Neural progenitor cell (in vitro differentiated cells): ENCODE measurements at places on chromosomes 16 and 17.

- no peak for DNase-seq
Measured at GRCh38 chr16:80746231-80746630, 58.2 kb downstream of the CDYL2 start.

DNA sequence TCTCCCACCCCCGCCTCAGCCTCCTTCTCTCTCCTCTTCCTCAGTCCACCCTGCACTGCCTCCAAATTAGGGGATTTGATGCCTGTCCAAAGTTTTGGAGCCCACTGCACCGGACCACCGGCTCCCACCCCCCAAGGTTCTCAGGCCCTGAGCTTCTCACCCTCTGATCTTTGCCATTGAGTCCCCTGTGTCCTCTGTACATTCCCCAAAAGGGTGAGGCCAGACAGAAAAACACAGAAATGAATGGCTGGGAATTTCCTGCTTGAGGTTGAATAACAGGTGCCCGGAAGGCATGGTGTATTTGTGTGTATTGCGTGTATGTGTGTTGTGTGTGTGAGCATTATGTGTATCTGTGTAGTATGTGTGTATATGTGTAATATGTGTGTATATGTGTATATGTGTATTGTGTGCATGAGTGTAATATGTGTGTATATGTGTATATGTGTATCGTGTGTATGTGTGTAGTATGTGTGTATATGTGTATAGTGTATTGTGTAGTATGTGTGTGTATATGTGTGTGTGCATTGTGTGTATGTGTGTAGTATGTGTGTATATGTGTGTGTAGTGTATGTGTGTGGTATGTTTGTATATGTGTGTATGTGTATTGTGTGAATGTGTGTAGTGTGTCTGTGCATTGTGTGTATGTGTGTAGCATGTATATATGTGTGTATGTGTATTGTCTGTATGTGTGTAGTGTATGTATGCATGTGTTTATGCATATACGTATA, 16.0 kb upstream of the CCL17 start:
- no peak for DNase-seq

- no peak for DNase-seq
Measured at GRCh38 chr16:85627526-85628264, 14.6 kb downstream of the GSE1 start.

DNA sequence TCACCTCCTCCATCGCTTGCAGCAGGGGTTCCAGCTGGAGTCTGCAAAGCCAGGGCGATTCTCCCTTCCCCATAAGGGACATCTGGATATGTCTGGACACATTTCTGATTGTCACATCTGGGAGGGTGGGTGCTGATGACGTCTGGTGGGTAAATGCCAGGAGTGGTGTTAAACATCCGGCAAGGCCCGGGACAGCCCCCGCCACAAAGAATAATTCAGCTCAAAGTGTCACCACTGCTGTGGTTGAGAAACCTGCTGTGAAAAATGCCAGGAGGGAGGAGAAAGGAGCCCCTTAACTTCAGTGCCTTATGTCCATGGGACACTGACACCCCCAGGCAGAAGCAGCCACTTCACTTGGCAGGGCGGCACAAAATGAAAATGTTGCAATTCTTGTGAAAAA, 179.4 kb upstream of the SDK2 start:
- DNase-seq: no peak

DNA sequence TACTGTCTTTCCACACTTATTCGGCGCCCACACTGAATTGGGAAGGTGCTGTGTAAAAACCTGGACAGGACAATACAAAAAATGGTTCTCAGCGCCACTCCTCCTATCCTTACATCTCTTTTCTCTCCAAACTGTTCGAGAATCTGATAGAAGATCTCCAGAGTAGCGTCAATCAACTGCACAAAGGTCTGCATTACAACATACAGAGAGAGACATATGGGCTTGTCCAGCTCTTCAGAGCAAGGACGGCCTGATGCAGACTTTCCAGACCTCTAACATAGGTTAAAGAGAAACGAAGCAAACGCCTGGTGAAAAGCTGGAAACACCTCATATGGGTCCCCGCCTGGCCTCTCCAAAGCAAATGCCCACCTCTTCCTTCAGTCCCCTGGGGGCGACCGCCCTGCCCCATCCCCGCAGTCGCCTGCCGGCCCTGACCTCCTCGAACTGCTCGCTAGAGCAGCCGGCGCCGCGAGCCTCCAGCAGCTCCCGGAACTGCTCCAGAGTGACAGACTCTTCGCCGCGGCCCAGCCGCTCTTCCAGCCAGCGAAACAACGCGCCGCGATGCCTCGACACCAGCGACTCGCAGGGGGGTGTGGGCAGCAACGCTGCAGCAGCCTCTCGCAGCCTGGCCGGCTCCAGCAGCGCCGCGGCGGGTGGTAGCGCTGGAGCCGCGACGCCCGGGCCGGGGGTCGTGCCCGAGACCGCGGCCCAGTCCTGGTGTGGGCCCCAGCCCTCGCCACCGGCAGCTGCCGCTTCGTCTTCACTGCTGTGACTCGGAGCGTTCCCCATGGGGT, 526 bp downstream of the ZZEF1 start:
- peak; percentile 75 for DNase-seq

GRCh38 chr16:74743668-74744299, 30.8 kb downstream of the FA2H start:
- DNase-seq: no peak

DNA sequence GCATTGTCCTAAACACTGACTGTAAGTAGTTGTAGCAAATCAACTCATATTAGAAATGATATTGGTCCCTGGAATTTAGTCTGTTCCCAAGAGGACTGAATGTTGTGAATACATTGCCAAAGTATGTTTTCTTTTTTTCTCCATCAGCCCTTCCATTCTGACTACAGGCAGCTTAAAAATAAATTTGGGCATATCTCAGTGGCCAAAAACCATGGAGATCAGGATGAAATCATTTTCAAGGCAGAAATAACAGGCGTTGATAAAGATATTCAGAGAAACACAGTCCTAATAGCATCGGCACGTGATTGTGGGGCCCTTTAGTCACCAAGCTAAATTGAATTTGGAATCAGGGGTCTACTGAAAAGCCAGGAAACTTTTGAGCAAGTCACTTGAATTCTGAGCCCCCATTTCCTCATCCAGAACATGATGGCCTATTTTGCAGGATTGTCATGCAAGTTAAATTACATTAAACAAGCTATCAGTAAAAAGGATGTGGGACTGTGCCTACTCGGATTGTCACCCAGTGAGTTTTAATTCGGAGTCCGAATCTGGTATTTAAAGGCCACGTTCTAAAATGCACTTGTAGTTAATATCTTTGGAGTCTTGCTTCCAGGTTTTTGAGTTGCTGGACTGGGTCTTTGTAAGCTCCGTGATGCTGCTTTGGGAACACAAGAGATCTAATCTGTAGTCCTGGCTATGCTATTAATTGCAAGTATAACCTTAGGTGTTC, 17.1 kb downstream of the HLF start:
- no peak for DNase-seq

GRCh38 chr17:31525801-31526549, 134.5 kb downstream of the RAB11FIP4 start:
- DNase-seq: peak; percentile 39

DNA sequence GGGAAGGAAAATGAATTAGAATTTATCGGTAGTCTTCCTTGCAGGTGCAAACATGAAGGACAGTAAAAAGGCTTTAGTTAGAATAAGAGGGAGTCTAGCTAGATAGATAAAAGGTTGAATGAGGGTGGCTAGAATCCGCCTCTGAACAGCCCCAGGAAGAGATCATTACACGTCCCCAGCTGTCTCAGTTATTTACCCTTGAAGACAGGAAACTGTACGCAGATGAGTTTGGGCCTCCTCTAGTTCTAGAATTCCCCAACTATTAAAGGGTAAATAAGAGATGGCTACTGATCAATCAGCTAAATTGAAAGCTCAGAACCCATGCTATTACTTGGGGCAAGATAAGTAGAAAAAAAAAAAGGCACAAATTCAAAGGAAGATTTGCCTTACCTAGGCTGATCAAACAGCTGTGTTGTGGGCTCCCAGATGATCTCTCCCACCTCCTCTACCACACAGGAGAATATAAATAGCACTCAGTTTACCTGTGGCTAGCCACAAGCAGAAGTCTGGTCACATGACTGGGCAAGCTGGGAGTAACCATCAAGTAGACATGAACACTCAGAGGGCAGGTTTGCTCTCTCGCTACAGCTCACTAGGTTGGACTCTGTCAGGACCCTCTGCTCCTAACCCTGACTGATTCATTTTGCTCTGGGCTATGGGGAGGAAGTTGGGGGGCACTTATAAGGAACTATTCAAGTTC, 17.0 kb downstream of the FAM117A start:
- DNase-seq: no peak

DNA sequence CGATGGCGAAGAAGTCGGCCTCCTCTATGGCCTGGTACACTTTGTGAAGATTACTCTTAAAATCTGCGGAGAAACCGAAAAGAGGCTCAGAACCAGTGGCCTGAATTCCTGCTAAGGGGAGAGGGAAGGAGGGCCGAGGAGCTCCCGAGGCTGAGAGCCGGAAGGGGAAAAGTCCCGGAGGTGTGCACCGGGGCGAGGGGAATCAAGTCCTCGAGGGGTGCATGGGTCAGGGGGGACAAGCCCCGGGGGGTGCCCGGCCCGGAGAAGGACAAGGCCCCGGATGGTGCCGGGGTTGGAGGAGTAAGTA, 495 bp downstream of the PARN start:
- DNase-seq: no peak

GRCh38 chr16:81076566-81077075, 417 bp downstream of the C16orf46 start:
- DNase-seq: peak; percentile 91

GRCh38 chr17:15106540-15106939, 158.6 kb downstream of the PMP22 start:
- DNase-seq: no peak

- no peak for DNase-seq
Measured at GRCh38 chr17:28221751-28222414, 97.1 kb upstream of the TMEM97 start.

DNA sequence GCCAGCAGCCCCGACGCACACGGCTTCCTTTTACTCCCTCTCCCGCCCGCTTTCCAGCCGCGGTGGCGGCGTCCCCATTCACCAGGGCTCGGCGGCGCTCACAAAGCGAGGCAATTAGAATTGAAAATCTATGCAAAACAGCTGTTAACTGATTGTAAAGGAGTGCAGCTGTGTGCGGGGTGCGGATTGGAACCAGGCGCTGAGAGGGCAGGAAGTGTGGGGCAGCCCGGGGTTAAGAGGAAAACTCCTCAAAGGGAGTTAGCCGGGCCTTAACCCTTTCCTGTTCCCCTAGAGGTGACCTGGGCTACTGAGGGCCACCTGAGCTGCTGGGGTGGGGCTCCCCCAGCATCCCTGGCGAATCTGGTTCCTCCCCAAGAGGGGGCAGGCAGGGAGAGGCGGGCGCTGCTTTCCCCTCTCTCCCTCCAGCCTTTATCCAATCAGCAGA, 5.8 kb upstream of the GSE1 start:
- peak; percentile 91 for DNase-seq

DNA sequence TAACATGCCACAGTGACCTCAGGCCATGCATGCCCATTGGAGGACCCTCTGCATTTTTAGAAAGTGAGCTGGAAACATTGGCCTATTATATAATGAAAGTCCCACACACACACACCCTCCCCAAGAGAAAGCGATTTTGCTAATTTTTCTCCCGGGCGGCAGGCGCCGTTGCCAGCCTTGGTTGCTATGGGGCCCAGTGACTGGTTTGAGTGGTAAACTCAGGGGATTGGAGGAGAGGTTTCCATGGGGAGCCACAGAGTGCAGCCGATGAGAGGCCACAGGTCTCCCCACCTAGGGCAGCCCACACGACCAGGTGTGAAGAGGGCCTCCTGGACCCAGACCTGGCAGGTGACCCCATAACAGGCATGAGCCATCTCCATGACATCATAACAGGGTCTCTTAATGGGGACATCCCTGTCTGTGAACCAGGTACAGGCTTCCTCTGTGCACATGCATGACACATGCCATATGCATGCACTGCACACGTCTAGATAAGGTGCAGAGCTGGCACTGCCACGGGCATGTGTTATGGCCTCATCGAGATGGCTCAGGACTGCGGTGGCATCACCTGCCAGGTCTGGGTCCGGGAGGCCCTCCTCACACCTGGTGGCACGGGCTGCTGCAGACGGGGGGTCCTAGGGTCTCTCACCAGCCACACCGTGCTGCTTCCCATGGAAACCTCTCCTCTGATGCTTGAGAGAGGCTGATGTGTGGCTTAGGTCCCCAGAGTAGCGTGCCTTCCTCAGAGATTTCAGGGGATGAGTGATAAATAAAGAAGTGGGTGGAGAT, 144.1 kb downstream of the RBFOX3 start:
- DNase-seq: no peak

GRCh38 chr17:74085434-74085833, 118.0 kb upstream of the RPL38 start:
- DNase-seq: no peak

- DNase-seq: no peak
Measured at GRCh38 chr17:14921936-14922335, 343.2 kb downstream of the PMP22 start.

DNA sequence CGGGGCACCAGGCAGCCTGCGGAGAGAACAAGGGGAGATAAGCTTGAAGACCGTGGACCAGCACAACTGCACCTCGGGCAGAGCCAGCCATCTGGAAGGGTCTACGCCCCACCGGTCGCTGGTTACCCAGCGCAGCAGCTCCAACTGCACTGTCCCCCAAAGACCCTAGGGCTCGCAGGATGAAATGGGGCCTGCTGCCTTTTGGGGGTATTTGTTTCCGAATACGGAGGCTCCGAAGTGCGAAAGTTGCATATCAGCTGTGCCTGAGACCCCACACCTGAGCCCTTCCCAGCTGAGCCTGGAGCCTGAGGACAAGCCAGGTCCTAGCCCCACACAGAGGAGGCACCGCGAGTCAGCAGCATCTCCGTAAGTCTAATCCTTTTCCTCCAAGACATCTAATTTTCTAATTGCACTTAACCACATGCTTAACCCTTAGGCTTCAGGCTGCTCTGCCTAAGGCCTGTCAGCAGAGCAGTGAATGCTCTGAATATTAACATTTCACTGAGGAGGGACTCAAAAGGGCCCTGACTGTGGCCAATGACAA, 4.0 kb downstream of the KIFC3 start:
- no peak for DNase-seq

- DNase-seq: no peak
Measured at GRCh38 chr17:61495161-61495857, 43.1 kb downstream of the TBX4 start.

DNA sequence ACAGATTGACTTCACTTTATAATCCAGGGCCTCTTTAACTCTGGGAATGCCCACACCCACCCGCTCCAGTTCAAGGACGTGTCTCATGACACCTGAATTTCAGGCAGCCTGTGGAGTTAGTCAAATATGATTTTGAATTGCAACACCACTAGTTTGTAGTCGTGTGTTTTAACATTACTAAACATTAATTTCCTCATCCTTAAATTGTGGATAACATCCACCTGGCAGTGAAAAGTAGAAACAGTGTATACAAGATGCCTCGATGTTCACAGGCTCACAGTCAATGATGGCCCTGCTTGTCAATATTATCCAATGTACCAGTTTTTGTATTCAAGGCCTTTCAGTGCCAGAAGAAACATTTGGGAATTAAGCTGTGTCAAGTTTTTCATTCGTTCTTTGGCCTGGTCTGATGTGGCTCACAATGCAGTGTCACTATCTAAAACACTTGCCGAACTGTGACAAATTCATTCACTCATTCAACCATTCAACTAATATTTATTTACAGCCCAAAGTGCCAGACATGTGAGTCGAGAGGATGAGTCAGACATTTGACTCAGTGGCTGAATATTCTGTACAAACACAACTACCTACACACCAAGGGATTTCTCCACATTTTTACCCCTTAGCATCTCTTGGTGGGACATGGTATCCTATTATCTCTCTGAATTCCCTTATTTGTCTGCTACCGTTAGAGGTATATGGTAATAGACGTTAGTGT, 1.4 kb downstream of the MEIOB start:
- DNase-seq: no peak

- DNase-seq: no peak
Measured at GRCh38 chr17:45136846-45137560, 1.5 kb downstream of the ACBD4 start.

GRCh38 chr17:8889458-8890210, 22.2 kb upstream of the PIK3R6 start:
- DNase-seq: no peak
